ENCODE measurements at places on chromosomes 16 and 17.

- peak; percentile 17 for DNase-seq
Measured at GRCh38 chr16:27520982-27521673, 28.6 kb downstream of the GTF3C1 start.

DNA sequence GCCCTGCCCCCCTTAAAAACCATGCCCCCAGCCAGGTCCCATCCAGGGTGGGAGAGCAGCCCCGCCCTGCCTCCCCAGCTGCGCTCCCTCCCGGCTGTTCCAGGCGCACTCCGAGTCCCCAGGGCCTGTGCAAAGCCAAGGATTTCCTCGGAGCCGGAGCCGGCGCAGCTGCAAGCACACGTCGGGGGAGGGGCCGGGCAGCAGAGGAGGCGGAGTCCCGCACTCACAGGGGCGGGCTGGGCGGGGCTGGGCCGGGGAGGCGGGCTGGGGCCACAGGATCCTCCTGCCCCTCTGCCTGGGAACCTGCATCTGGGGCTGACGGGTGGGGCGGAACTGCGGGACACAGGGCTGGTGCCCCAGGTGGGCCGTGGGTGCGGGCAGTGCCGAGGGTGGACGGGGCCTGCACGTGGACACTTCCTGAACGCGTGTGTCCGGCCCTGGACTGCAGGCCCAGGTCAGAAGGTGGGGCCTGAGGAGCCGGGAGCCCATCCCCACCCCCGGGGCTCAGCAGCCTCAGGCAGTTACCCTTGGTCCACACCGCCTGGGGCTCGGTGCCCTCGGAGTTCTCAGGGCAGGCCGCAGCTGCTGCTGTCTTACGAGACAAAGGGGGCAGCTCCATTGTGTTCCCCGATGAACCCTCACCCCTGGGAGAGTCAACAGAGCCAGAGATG lies 24.0 kb upstream of the SSTR5 start:
- DNase-seq, result no peak

DNA sequence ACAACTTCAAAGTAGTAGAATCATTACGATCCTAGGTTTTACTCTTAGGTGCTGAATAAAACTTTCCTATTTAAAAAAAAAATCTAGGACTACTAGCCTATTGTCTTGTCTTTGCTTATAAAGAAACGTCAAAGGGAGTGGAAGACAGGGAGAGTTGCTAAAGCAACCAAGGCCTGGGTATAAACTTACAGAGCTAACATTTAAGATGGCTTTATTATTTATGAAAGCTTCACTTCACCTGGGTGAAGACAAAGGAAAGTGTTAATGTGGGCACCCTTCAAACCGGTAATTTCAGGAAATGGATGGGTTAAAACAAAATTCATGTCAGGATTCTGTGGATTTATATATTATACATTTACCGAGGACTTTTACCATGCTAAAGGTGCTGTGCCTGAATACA lies 2.5 kb downstream of the DUSP14 start:
- DNase-seq, result no peak

- no peak for DNase-seq
Measured at GRCh38 chr16:85850344-85850880, 48.5 kb upstream of the IRF8 start.
